Activated T-helper 1 cell treated with anti-CD3 and anti-CD28 coated beads, Interleukin-12 subunit alpha, Interleukin-12 subunit beta, Interleukin-2, Interleukin-4 antibody, amounts not matched to agents 30 ng/mL and 10 ng/mL and 1 ng/mL, durations not matched to agents 14 hours and 24 hours and 36 hours (primary cell): ENCODE measurements at places on chromosomes 13 and 19. TPM values are rescaled to one million over a fixed set of nuclear protein-coding genes. Genes with fewer than 3 reads are reported as not detected.

Gene NPAS1
- total RNA-seq, result 0.39 and 0.49 TPM in 2 replicates

Gene THSD8
- total RNA-seq, result 28.0 and 28.1 TPM in 2 replicates

Gene KISS1R
- 6.8 and 8.9 TPM in 2 replicates for total RNA-seq

Gene PRKCG
- total RNA-seq, result not detected in 2 replicates

Gene ZNF382
- total RNA-seq, result 10.2 and 10.8 TPM in 2 replicates

Gene LILRB2
- total RNA-seq, result not detected in 2 replicates

Gene FUT2
- total RNA-seq, result not detected in 2 replicates

DNA sequence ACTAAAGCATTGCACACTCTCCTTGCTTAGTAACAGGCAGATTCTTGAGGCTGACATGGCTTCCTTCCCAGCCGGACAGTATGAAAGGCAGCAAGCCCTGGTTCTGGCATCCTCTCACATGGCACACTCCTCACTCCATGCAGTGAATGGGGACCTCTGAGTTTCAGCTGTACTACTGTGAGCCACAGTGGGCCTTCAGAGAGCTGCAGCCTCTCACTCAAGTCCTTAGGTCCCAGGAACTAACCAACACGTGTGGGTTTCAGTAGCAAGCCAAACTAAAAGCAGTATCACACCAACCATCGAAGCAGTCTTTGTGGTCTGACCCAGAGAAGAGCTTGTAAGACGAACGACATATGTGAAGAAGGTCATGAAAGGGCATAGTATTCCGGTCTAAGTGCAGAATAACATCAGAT, 128.2 kb downstream of the TBC1D4 start:
- no peak for DNase-seq

GRCh38 chr13:109156181-109156935, 526.9 kb downstream of the MYO16 start:
- no peak for DNase-seq

- peak; percentile 38 for DNase-seq
These were observed 42.1 kb upstream of the C1QTNF9 start for GRCh38 chr13:24267274-24267673.

DNA sequence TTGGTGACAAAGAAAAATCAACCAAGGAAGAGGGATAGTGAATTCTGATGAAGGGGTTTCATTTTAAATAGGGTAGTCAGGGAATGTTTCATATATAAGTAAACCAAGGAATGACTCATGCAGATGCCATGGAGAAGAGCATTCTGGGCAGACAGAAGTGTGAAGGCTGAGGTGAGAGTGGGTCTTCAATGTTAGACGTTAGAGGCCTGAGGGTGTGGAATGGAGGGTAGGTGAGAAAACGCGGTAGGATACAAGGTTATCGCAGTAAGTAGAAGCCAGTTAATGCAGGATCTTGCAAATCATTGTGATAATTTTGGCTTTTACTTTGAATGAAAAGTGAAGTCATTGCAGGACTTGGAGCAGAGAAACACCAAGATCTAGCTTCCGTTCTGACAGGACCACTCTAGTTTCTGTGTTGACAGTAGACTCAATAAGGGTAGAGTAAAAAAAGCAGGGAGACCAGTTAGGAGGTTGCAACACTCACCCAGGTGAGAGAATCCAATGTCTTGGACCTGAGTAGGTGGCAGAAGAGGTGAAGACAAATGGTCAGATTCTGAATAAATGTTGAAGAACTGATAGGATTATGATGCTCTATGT, 225.2 kb upstream of the TMTC4 start:
- no peak for DNase-seq

DNA sequence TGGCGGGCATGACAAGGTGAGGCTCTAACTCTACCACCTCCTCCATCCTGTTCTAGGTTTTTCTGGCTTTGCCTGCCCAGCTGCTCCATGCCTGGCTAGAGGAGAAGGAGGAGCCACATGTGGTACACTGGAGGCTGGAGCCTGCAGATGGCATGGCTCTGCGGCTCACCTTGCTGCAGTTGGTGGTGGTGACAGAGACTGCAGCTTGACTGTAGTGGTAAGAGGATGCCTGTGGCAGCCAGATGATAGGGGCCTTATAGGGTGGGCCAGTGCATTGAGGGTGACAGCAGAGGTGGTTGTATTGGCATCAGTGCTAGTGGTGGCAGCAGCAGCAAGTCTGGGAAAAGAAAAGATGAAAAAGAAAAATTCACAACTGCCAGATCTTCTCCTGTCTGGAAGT, 146.2 kb downstream of the TNFRSF19 start:
- DNase-seq, result no peak

DNA sequence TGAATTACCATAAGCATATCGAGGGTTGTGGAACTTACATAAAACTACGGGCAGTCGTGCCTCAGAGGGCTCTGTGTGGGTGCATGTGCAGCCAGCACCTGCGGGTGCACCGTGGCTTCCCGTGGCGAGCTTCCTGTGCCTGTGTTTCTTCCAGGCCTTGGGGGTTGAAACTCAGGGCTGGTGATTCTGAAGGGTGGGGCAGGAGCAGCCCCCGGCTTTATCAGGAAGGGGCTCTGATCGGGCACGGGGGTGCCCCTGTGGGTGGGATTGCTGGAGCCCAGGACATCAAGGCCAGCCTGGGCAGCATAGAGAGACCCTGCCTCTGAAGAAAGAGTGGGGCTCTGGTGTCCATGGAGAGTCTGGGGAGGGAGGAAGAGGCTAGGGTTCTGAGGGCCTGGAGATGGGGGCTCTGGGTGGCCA, 11.1 kb downstream of the ATP4B start:
- DNase-seq, result no peak

- no peak for DNase-seq
These were observed 11.6 kb upstream of the DNMT1 start for GRCh38 chr19:10206226-10206885.
